HFFc6 (cell line): ENCODE measurements at places on chromosomes 7 and 10. TPM values are rescaled to one million over a fixed set of nuclear protein-coding genes. Genes with fewer than 3 reads are reported as not detected.

GRCh38 chr7:130733931-130734814 lies at the start of gene KLF14:
Gene KLF14 (minus strand): TSS chr7:130734207. CDS start chr7:130734033, 174 bp downstream.
- no peak for DNase-seq

Gene FAM13C
- total RNA-seq: not detected in 3 replicates

Gene GAD2
- not detected in 3 replicates for total RNA-seq

- no peak for DNase-seq
Measured at GRCh38 chr10:30188101-30188500, 128.7 kb upstream of the JCAD start.

GRCh38 chr10:90592638-90593302 lies 265.1 kb downstream of the HTR7 start:
- DNase-seq: no peak

GRCh38 chr7:137017221-137017620 lies 148.8 kb downstream of the CHRM2 start:
- DNase-seq: no peak
